ENCODE measurements at places on chromosomes 3 and 15.

GRCh38 chr3:157063926-157064325, 96.0 kb downstream of the CCNL1 start:
- DNase-seq = peak; percentile 18

- DNase-seq = no peak
Observed at GRCh38 chr15:77532067-77532710, 100.5 kb downstream of the LINGO1 start.

GRCh38 chr15:67267440-67267839, 12.9 kb downstream of the IQCH start:
- DNase-seq = no peak

- DNase-seq = no peak
Observed at GRCh38 chr15:58489289-58490085, 57.7 kb downstream of the LIPC start.

Data from fibroblast of skin of right biceps (primary cell).